ENCODE measurements at places on chromosomes 4 and X. TPM values are rescaled to one million over a fixed set of nuclear protein-coding genes. Genes with fewer than 3 reads are reported as not detected.

RTL3 gene
- 0.32 TPM for total RNA-seq

NKX1-1 gene
- not detected for total RNA-seq

- peak; percentile 4 for DNase-seq
These were observed 1609.2 kb downstream of the STIM2 start for GRCh38 chr4:28469886-28470285.

MAGEC3 gene
- not detected for total RNA-seq
